Stomach (tissue), 19 donors: ENCODE measurements at places on chromosomes 11 and 22. TPM values are rescaled to one million over a fixed set of nuclear protein-coding genes. Genes with fewer than 3 reads are reported as not detected.
A peak's percentile ranks its signal among the peaks of the same experiment; 100 is the strongest.

DNA sequence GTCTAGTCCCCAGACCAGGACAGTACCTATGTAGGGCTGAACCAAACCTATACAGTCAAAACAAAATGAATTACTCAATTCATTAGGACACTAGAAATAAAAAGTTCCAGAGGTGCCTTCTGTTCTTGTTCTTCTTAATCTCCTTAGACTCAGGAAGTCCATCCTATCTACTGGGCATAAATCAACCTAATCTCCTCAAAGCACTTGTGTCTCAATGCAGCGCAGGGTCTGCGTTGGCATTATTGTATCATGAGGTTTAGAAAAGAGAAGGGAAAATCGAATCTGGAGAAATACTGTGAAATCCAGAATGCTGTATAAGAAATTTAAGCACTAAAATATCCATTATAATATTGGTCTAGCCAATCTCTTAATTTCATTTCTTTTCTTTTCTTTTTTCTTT lies 2.4 kb upstream of the OR10V1 start:
- DNase-seq = no peak

- DNase-seq = no peak
These were observed 36.2 kb downstream of the LMO1 start for GRCh38 chr11:8227156-8228152.

Gene HBB
- total RNA-seq = 29.5 TPM

Gene TCN2
- total RNA-seq = 2.3 TPM

DNA sequence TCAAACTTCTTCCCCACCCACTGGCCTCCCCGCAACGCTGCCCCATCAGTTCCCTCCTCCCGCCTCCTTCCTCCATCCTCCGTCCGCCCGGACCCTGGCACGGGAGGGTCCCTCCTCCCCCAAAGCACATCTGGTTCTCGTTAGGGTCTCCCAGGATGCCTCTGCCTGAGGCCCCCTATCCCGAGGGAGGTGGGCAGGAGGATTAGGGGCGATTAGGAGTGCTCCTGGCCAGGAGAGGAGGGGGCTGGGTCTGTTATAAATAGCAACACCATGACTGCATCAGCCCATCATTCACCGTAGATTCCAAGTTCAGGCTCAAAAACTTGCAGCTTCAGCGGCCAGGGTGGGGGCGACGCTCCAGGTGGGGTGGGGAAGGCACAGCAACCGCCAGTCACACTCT lies 10.4 kb downstream of the MYRF start:
- DNase-seq = no peak

DNA sequence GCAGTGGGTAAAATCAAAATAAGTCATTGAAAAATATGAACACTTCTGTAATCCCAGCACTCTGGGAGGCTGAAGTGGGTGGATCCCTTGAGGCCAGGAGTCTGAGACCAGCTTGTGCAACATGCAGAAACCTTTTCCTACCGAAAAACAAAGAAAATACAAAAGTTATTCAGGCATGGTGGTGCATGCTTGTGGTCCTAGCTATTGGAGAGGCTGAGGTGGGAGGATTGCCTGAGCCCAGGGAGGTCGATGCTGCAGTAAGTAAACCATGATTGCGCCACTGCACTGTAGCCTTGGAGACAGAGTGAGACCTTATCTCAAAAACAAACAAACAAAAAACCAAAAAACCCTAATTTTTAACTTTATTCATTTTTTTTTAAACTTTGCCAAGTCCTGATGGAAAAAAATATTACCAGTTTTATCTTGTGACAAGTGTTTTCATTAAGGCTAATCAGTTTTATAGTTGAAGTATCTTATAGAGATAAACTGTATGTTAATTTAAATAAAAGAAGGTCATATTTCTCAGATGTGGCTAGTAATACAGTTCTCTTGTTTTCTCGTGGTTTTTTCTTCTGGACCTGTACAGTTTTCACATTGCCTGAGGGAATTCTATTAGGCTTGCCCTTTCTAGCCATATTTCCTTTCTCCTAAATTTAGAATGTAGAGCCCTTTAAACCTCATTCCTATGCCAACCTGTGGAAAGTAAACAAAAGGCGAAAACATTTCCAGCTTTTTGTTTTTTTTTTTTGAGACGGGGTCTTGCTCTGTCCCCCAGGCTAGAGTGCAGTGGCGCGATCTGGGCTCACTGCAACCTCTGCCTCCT lies 9.4 kb downstream of the HIPK3 start:
- peak; percentile 63 for DNase-seq
